ENCODE measurements at places on chromosomes 12 and 14.

DNA sequence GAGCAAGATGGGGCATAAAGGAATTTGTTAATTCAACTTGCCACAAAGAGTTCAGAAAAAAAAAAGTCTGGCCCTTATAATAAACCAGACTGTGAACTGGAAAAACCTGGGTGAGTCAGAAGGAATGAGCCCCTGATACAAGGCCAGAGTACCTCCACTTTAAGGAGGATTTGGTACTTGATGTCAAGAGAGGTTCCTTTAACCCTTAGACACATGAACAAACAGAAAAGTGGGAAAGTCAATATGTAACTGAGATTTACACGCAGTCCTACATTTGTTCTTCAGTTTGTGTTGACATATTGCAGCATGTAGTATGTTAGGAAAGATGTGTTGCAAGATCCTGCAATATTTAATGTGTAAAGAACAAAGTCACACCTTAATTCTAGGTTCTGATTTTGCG, 14.2 kb upstream of the SLC38A4 start:
- DNase-seq: no peak

DNA sequence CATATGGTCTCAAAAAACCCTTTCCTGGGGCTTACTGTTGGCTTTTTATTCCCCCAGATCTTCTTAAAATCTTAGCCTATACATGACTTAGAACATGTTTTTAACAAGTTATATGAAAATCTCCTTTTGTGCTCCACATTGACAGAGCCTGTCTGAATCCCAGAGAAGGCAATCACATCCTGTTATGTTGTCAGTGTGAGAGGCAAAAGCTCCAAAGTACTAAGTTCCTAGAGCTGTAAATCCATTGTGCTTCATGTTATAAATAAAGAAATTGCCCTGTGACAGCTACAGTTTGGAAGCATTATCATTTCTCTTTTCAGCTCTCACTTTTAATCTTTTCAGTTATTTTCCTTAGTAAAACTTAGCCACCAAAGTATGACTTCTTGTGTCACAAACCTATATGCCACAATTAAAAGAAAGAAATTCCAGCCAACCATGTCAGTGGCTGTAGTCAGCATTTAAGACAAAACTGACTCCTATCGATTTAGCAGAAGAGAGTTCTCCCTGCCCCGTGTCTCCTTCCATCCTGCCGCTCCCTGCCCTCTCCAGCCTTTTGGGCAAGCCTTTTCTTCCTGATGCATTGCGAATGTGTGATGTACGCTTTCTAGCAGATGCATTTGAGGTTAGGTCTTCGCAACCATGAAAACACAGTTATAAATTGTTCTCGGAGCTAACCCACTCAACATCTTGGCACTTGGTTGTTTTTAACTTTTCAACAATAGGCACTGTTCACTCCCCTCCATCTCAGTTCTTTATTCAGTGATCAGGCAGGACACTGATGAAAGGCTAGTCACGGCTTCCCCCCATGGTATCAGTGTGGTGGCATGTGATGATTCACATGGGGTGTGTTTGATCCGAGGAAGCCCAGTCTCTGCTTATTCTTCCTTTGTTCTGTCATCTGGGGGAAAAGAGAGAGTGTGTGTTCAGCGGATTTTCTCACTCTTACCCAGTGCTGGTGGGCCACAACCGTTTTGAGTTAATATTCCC, 143.5 kb downstream of the SSPN start:
- no peak for DNase-seq

DNA sequence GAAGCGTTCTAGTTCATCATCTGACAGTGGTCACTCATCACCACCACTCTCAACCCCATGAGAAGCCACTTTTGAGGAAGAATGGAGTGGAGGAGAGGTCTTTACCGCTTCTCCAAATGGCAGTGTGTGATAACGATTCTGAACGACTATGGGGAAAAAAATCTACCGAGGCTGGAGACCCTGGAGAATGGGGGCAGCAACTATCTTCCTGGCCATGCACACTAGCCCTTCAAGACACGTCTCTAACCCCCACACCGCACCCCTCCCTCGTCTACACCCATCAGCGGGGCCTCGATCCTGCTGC, 365 bp downstream of the ING4 start:
- DNase-seq: no peak

DNA sequence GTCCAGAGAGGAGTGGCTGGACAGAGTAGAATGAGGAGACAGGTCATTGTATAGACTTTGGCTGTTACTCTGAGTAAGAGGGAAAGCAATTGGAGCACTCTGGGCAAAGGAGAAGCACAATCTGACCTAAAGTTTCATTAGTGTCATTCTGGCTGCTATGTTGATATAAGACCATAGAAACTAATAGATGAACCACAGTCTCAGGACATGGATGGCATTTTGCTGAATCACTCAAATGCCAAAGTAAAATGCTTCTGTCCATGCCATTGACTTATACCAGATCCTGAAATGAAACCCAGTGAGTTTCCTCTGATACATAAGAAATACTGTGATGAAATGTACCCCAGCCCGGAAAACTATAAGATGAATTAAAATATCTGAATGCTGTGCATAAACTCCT, 65.8 kb upstream of the COCH start:
- no peak for DNase-seq

- DNase-seq: no peak
Measured at GRCh38 chr12:16076557-16076956, 165.4 kb downstream of the DERA start.

DNA sequence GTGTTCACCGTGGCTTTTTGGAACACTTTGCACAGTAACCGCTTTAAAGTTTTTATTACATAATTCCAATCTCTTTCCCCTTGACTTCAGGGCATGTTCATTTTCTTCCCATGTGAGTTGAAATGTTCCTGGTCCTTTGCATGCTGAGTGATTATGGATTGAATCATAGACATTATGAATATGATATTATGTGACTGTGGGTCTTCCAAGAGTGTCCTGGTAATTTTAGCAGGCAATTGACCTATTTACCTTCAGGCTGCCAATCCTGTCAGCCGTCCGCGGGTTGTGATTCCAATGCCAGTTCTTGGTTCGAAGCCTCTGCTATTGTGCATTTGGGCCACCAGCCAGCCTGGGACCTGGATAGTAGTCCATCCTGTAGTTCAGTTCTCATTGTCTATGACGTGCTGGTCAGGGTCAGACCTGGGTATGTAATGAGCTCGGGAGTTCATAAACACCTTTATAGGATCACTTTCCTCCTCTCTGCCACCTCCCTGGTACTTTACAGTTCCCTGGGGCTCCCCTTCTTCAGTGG, 32.6 kb upstream of the DDX11 start:
- no peak for DNase-seq

DNA sequence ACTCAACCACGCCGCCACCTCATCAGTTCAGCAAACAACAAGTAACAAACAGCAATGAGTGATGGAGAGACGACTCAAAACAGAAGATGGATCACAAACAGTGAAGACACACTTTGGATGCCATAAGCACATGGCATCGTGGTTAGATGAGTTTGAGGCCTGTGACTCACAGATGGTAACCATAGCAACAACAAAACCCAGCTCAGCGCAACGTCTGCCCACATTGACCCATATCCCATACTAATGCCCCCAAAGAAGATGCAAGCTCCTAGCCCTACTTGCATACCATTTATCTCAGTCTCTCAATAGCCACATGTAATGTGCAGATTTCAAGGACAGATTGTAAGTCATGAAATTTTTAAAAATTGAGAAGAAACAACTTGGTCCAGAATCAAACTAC, 1322.3 kb upstream of the TMEM132C start:
- DNase-seq: no peak

GRCh38 chr14:94391281-94391975, 3.0 kb upstream of the SERPINA1 start:
- no peak for DNase-seq

DNA sequence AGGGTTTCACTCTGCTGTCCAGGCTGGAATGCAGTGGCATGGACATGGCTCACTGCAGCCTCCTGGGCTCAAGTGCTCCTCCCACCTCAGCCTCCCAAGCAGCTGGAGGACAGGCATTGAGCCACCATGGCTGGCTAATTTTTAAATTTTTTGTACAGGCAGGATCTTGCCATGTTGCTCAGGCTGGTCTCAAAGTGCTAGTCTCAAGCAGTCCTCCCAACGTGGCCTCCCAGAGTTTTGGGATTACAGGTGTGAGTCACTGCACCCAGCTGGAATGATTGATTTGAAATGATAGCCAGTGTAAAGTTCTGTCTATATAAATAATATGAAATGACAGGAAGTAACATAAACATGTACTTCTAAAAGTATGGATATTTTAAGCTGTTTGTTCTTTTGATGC, 172.7 kb downstream of the FUT8 start:
- no peak for DNase-seq

- DNase-seq: no peak
Measured at GRCh38 chr12:262817-263216, at the start of gene SLC6A13. Gene SLC6A13 (minus strand): TSS chr12:262836. CDS start chr12:260052, 2,784 bp downstream.

GRCh38 chr14:32594766-32595165, 265.7 kb downstream of the AKAP6 start:
- DNase-seq: no peak

DNA sequence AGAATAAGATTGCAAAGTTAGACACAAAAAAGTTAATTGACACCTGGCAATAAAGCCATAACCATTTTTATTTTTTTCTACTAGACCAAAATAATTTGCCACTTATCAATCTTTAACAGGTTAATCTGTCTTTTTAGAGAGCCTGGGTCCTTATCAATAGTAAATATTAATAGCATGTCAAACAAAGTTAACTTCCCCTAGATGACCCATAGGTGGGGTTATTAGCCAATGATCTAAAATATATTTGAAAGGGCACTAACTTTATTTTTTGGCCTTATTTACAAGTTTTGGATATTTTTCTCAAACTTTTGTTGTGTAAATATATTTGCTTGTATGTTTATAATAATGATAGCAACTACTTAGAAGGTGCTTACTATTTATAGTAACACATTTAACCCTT, 3.9 kb downstream of the ANKRD33 start:
- DNase-seq: no peak

All from activated gamma-delta T cell treated with Interleukin-2 at 50 U/mL for 16 hours (primary cell).